NCI-H1694 (cell line): ENCODE measurements at places on chromosomes 4 and X.

GRCh38 chr4:95214408-95214807 is 334.4 kb downstream of the UNC5C start:
- no peak for DNase-seq

- no peak for DNase-seq
Observed at GRCh38 chrX:56279863-56280262, 47.7 kb downstream of the KLF8 start.

DNA sequence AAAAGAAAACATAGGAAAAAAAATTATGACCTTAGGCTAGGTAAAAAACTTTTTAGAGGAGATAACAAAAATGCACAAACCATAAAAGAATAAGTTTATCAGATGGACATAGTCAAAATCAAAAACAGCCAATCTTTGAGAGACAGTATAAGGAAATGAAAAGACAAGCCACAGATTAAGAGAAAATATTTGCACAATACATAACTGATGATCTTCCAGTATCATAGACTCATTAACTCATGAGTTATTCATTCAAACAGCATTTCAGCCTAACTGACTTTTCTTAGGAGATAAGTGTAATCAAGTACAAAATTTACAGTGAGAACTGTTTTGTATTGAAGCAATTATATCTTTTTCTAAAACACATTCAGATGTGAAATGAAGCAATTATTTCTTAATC is 183.8 kb downstream of the FBXO8 start:
- DNase-seq = no peak

- no peak for DNase-seq
Observed at GRCh38 chr4:17068891-17069290, 170.4 kb upstream of the LDB2 start.

- no peak for DNase-seq
Observed at GRCh38 chr4:109820563-109820962, 5.0 kb downstream of the GAR1 start.

DNA sequence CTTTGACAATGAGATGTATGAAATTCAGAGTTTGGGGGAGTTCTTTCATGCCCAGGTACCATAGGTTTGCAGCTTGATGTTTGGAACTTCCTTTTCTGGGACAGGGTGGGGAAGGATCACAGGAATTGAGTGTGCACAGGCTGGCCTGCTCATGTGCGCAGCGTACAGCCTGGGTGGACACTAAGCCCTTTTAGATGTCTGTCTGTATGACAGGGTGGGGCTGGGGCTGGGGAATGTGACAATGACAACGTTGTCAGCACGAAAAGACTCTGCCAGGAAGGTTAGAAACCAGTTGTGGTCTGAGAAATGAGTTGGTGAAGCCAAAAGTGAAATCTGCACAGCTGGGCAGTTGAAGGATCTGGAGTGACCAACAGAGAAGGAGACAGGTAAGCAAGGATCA is 47.4 kb downstream of the WWC2 start:
- DNase-seq = no peak

GRCh38 chrX:30920271-30920670 is 31.2 kb upstream of the TAB3 start:
- no peak for DNase-seq

DNA sequence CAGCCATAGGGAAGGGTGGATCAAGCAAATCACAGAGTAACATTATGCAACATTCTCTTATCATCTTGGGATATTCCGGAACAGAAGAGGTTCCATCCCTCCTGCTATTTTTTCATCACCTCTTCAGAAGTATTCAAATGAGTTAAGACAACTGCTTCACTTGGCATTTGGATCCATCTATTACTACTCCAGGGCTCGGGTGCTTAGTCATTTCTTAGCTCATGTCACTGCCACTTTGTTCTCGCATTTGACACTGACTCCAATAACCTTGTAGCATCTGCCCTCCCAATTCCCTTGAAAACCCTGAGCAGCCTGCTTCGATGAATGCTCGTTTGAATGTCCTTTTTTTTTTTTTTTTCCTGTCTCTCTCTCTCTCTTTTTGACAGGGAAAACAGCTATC is 114.9 kb downstream of the PPARGC1A start:
- no peak for DNase-seq

DNA sequence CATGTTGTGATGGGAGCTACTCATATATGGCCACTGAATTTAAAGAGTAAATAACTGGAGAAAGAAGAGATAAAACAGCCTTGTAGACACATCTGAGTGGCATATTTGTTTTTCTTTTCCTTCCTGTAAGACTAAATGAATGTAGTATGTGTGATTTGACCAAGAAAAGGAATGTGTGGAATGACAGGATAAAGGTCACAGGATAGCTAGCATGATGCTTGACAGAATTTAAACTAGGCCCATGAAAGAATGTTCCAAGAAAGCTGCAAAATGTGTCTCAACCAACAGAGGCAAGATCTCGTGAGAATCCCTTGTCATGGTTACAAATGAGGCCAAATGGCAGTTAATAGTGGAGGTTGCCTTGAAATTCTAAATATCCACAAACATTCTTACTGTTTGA is 137.0 kb downstream of the KCNIP4 start:
- no peak for DNase-seq

- DNase-seq = no peak
Observed at GRCh38 chr4:139720806-139721205, 55.2 kb downstream of the MGST2 start.
